Activated naive CD4-positive, alpha-beta T cell treated with anti-CD3 and anti-CD28 coated beads, Interleukin-2, amount 50 U/mL, for 16 hours (primary cell): ENCODE measurements at places on chromosomes 7 and 10.

DNA sequence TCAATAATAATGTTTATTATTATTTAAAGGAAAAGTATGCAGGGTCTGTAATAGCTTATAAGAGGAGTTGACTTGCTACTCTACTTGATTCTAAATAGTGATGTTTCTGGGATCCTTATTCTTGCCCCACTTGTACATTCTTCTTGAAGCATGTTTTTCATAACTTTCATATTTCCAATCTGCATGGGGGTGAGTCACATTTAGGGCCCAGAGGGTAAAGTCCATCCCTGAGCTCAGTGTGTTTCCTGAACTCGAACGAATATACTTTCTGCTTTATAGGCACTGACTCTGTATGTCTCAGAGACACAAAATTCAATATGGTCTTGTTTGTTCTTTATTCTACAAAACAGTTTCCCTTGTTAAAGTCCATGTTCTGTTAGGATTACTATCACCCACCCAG lies 61.0 kb upstream of the SMIM30 start:
- DNase-seq = no peak

GRCh38 chr7:116999311-116999710 lies 46.0 kb downstream of the ST7 start:
- DNase-seq = no peak

DNA sequence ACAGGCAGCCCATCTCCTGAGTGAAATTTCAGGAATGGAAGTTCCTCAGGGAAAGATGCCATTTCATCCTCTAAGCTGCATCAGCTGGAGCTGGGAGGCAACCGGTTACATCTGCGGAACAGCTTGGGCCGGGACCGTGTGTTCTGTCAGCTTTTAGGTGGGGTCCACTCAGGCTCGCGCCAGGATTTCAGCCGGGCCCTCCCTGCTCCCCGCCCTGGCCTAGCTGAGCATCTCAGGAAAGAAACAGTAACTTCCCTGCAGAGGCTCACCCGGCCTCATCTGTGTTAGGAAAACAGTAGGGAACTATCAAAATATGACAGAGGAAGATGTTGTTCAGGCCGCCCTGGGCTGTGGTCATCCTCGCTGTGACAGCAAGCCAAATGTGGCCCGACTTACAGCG lies 110.4 kb downstream of the TRIL start:
- DNase-seq = no peak

GRCh38 chr7:80770675-80771081 lies 132.2 kb downstream of the CD36 start:
- DNase-seq = no peak

- DNase-seq = no peak
Observed at GRCh38 chr7:21603462-21603861, 60.6 kb downstream of the DNAH11 start.

DNA sequence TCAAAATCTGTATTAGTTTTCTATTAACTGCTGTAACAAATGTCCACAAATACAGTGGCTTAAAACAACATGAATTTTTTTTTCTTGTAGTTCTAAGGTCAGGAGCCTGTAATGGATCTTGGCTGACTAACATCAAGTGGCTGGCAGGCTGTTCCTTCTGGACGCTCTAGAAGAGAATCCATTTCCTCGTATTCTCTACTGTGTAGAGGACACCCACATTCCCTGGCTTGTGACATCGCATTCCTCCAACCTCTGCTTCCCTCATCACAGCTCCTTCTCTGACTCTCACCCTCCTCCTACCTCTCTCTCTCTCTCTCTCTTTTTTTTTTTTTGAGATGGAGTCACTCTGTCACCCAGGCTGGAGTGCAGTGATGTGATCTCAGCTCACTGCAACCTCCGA lies 4.8 kb upstream of the CALHM1 start:
- DNase-seq = no peak

GRCh38 chr10:80518807-80519360 lies 18.8 kb upstream of the SH2D4B start:
- DNase-seq = no peak

DNA sequence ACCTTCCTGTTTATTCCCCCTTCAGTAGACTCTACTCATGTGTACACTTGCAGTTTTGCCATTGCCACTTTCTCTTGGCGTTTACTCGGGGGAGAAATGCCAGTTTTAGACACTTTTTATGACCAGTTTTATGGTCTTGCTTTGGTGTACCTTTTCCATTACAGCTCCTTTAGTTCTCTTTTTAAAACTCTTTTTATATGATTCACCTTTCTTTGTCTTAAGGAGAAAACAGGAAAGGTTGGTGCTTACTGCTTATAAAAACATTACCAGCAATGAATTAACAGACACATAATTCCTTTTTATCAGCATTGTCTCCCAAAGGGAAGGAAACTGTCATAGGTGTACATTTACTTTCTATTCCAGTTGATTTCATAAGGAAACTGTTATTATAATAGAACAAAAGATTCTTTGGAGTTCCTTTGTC lies 11.9 kb downstream of the TSPAN13 start:
- DNase-seq = no peak

DNA sequence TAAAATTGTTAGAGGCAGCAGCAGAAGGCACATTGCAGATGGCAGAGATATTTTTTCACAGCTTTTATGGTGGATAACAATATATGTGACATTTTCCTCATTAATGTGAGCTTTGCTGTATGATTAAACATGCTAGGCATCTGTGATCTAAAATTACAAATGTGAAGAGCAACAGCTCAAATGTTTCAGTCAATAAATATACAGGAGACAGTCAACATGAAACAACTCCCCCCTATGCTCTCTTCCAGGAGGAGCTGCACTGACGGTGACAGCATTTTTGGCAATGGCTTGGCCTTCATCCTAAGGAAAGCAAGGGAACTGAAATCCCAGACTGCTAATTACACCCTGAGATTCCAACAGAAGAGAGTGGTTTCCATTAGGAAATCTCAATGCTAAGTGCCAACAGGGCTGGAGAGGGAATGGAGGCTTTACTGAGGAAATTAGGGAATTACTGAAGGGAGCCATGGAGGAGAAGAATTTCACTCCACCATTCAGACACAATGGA lies 51.4 kb upstream of the GRB10 start:
- DNase-seq = no peak

- no peak for DNase-seq
Observed at GRCh38 chr10:25849268-25849667, 84.8 kb upstream of the MYO3A start.

- no peak for DNase-seq
Observed at GRCh38 chr7:55641273-55641691, 69.0 kb upstream of the VOPP1 start.

GRCh38 chr7:134780166-134780828 lies 863 bp downstream of the CALD1 start:
- no peak for DNase-seq

- DNase-seq = no peak
Observed at GRCh38 chr10:51687296-51687695, 12.1 kb downstream of the CSTF2T start.

- DNase-seq = no peak
Observed at GRCh38 chr7:75650681-75651080, 88.1 kb downstream of the HIP1 start.
